ENCODE measurements at places on chromosomes 2 and 18. TPM values are rescaled to one million over a fixed set of nuclear protein-coding genes. Genes with fewer than 3 reads are reported as not detected.
A peak's percentile ranks its signal among the peaks of the same experiment; 100 is the strongest.

- H3K27me3 ChIP-seq: no peaks in the 10 kb centered on the region
- H3K36me3 ChIP-seq: no peaks in the 10 kb centered on the region
- no peak for DNase-seq
- peaks cover 39% of the 10 kb centered on the region for H3K4me1 ChIP-seq
- no peak overlapping the region for H3K4me3 ChIP-seq
- no peak overlapping the region for H3K27ac ChIP-seq
Observed at GRCh38 chr2:237694415-237695194, 67.2 kb downstream of the LRRFIP1 start.

- no peak overlapping the region for H3K4me3 ChIP-seq
- DNase-seq: no peak
- no peaks in the 10 kb centered on the region for H3K4me1 ChIP-seq
- no peaks in the 10 kb centered on the region for H3K27me3 ChIP-seq
- no peaks in the 10 kb centered on the region for H3K36me3 ChIP-seq
Observed at GRCh38 chr2:165720511-165720910, 73.5 kb downstream of the GALNT3 start.

DNA sequence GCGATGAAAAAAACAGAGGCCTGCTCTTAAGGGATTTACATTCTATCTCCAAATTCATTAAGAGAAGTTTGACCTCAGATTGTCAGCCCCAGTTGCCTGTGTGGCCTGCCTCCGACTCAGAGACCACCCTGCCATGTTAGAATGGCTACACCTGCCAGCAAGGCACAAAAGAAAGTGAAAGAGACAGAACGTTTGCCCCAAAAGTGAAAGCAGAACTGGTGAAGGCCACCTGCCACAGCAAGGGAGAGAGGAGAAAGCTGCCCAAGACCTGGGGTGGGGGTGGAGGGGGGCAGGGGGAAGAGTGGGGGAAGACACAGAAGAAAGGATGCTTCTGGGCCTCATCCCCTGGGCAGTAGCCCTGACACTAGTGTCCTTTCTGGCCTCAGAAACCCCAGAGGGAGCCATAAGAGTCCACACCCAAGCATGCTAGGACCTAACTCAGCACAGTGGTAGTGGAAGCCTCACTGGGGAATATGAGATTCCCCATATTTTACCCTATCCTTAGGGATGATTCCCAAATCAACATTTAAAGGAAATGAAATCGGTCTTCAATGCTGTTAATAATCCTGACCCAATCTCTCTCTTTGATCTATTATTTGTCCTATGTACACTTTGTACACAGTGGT is 389.7 kb downstream of the TXNL1 start:
- no peak overlapping the region for H3K4me3 ChIP-seq
- DNase-seq: peak; percentile 40
- H3K27me3 ChIP-seq: no peaks in the 10 kb centered on the region
- H3K4me1 ChIP-seq: peaks cover 20% of the 10 kb centered on the region
- H3K36me3 ChIP-seq: no peaks in the 10 kb centered on the region

The MAL gene
- total RNA-seq: not detected

DNA sequence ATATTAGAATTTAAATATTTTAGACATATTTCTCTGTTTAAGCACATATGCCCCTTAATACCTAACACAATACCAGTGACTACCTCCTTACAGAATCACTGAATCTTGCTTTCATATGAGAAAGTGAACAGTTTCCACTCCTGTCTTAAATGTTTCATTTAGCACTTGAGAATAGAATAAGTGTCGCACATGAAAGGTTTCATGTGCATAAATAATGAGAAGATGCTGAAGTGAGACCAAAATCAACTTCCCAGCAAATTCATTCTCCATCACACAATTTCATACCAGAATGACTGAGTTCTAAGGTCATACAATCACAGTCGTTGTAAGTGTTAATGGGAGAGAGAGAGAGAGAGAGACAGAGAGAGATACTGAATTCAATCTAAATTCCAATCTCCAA is 51.2 kb downstream of the ATIC start:
- no peaks in the 10 kb centered on the region for H3K4me1 ChIP-seq
- no peak overlapping the region for H3K27ac ChIP-seq
- peaks cover 44% of the 10 kb centered on the region for H3K36me3 ChIP-seq
- H3K4me3 ChIP-seq: no peak overlapping the region
- DNase-seq: no peak

- no peaks in the 10 kb centered on the region for H3K36me3 ChIP-seq
- no peak overlapping the region for H3K4me3 ChIP-seq
- H3K4me1 ChIP-seq: no peaks in the 10 kb centered on the region
- H3K27ac ChIP-seq: no peak overlapping the region
- no peaks in the 10 kb centered on the region for H3K27me3 ChIP-seq
Observed at GRCh38 chr2:174023591-174024523, 58.7 kb upstream of the SP3 start.

DNA sequence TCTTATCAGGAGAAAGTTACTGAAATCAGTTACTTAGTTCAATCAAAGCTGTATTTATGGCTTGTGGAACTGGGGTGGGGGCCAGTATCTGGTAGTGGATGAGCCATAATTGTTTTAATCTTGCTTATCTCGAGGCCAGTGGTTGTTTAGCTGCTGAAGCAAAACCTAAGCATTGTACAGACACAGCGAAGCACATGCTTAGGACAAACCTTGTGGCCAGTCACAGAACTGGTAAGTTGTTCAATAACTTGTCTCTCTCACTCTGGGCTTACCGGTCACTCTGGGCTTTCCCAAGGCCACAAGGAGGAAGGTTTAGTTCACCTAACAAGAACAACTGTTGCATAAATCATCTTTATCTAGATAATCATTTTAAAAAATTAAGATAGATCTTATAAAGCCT is 296.6 kb upstream of the NETO1 start:
- H3K4me1 ChIP-seq: no peaks in the 10 kb centered on the region
- H3K27ac ChIP-seq: no peak overlapping the region
- H3K27me3 ChIP-seq: no peaks in the 10 kb centered on the region
- H3K36me3 ChIP-seq: no peaks in the 10 kb centered on the region

The ARL5A gene
- total RNA-seq: 73.4 TPM

- no peaks in the 10 kb centered on the region for H3K4me1 ChIP-seq
- no peaks in the 10 kb centered on the region for H3K36me3 ChIP-seq
- H3K27me3 ChIP-seq: no peaks in the 10 kb centered on the region
- no peak overlapping the region for H3K4me3 ChIP-seq
- DNase-seq: no peak
- H3K27ac ChIP-seq: no peak overlapping the region
Observed at GRCh38 chr2:94872676-94873361, 1.6 kb downstream of the TEKT4 start.
